ENCODE measurements at places on chromosomes 4 and X. TPM values are rescaled to one million over a fixed set of nuclear protein-coding genes. Genes with fewer than 3 reads are reported as not detected.

TREX2 gene
- 1.9 TPM for total RNA-seq

DNA sequence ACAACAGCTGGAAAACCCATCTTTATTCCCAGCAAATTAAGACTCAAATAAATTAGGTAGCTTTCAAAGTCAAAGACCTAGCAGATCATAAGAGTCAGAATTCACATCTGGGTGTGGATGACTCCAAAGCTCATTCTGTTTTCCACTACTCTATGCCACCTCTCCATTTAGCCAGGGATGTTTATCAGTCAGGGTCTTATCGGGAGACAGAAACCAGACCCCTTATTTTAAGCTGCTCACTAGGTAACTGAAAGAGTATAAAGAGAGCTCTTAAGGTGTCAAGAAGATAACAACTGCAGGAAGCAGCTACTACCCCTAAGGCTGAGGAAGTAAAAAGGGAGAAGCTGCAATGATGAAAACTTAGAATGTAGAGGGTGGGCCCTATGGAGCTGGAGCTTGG, 333.7 kb upstream of the KLF3 start:
- DNase-seq, result no peak
- no peaks in the 10 kb centered on the region for H3K27me3 ChIP-seq
- H3K4me1 ChIP-seq, result peaks cover 73% of the 10 kb centered on the region

DNA sequence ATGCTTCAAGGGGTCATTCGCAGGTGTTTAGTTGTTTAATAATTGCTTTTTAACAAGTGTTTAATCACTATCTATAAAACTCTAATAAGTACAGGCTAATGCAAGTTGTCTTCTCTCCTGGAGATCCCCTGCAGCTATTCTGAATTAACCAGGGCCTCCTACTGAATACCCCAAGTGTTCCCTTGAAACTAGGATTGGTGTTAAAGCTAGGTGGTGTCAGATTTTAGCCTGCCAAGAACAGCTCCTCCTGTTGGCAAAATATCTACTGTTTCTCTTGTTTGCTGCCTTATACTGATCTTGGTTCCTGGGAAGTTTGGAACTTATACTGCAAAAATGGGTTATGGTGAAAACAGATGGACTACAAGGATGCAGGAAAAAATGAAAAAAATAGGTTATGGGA, 26.1 kb upstream of the TMEM154 start:
- no peak overlapping the region for H3K4me3 ChIP-seq
- H3K4me1 ChIP-seq, result no peaks in the 10 kb centered on the region
- no peaks in the 10 kb centered on the region for H3K27me3 ChIP-seq
- H3K27ac ChIP-seq, result no peak overlapping the region

GRCh38 chrX:110846071-110846470, 50.5 kb upstream of the CHRDL1 start:
- H3K4me1 ChIP-seq, result no peaks in the 10 kb centered on the region
- H3K27ac ChIP-seq, result no peak overlapping the region
- H3K36me3 ChIP-seq, result no peaks in the 10 kb centered on the region
